ENCODE measurements at places on chromosomes 11 and 22.

- DNase-seq = peak; percentile 22
Observed at GRCh38 chr22:21707677-21708076, 27.9 kb downstream of the YPEL1 start.

GRCh38 chr22:47115921-47116320, 353.5 kb downstream of the TBC1D22A start:
- DNase-seq = no peak

- no peak for DNase-seq
Observed at GRCh38 chr11:45889555-45889954, 4.1 kb downstream of the MAPK8IP1 start.

DNA sequence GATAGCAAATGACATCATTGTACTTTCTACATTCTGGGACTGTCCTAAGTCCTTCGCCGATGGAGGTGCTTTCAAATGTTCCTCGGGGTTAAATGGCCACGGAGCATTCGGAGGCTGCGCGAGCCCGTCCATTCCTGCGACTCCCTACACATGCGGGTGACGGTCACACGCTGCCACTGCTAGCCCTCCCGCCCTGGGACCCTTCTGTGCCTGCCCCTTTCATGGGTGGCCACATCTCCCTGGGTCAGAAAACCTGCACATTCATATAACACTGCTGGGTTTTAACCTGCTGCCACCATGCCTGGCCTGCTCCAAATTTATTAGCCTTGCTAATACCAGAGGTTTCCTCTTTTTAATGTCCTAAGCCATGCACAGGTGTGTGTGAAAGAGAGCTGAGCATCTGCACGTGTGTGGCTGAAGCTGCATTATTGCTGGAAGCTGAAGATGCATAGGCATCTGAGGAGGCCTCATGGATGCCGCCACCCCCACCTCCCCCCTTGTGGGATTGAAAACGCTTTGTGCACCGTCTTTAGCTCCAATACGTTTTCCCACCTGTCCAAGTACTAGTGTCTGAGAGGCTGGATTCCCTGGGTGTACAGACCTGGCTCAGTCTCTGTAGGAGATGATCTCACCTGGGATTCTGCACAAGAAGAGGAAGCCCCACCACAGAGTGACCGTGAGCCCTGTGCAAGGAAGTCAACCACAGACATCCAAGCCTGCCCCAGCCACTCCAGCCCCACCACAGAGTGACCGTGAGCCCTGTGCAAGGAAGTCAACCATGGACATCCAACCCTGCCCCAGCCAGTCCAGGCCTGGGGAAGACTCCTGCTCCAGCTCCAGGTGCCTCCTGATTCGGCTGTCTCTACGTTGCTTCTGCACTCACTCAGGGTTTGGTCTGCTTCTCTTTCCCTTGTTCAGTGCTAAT, 626.4 kb downstream of the BRD1 start:
- no peak for DNase-seq

DNA sequence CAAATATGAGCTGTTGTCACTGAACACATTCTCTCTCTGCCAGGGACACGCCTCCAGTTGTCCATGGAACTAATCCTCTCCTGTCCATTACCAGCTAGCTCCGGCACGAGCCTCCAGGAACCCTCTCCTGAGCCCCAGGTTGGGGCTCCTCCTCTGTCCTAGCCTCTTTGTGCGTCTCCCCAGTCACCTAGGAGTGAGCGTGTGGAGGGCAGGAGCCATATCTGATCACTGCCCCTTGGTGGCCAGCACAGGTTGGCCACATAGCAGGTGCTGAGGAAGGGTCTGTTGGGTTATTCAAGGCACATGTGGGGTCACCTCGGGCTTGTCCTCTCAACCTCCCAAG, 2.5 kb downstream of the SYVN1 start:
- DNase-seq = no peak
